HepG2 (cell line): ENCODE measurements at places on chromosomes 7 and 10.

- DNase-seq: no peak
These were observed 72.8 kb upstream of the DDC start for GRCh38 chr7:50637725-50638643.

DNA sequence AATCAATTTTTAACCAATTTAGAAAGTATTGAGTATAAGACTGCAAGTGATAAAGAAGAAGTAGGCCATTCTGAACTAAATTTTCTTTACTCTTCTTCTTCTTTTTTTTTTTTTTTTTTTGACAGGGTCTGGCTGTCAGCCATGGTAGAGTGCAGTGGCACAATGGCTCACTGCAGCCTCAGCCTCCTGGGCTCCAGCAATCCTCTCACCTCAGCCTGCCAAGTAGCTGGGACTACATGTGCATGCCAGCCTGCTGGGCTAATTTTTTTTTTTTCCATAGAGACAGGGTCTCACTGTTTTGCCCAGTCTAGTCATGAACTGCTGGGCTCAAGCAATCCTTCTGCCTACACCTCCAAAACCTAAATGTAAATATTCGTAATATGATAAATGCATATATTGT lies 63.2 kb downstream of the DGKB start:
- DNase-seq: no peak

GRCh38 chr10:60822809-60823208 lies 44.5 kb downstream of the CDK1 start:
- DNase-seq: no peak

DNA sequence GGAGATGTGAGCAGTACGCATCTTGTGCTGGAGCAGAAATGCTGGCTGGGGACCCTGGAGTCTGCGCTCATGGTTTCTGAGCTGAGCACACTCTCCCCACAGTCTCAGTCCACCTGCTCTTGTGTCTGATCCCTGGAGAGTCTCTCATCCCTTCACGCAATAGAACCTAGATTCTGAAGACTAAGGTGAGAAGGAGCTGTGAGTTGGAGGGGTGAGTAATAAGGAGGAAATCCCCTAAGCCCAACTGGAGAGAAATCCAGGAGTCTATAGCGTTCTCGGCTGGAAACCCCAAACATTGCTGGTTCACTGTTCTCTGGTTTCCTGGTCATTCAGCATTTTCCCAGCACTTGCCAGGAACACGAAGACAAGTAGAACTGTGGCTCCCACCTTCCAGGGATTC lies 68.3 kb upstream of the SMNDC1 start:
- no peak for DNase-seq

GRCh38 chr10:83816942-83817341 lies 322.4 kb upstream of the GHITM start:
- no peak for DNase-seq

GRCh38 chr7:98994046-98994944 lies 116.0 kb downstream of the TRRAP start:
- DNase-seq: no peak

DNA sequence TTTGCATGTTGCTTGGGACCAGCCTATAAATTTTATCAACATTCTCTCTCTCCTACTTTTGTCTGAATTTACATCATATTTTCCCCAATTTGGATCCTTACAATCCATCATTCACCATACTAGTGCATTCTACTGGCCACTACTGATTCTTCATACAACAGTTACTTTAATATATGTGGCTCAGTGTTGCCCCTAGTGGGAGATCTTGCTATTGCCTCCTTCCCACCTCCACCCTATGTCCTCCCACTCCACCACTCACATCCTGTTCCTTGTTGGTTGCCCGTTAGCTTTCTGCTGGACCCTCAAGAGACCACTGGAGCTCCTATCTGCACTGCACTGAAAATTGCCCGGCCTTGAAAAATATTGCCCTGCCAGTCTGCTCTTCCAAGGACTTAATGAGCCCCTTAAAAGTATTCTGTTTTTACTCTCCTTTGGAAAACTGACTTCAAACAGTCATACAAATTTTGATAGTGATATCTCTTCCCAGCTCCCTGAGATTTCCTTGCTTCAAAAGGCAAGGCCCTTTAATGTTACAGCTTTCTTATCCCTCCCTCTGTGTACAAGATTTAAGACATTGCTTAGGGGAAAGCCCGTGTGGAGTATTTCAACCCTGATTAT lies 243.2 kb upstream of the TMEM229A start:
- DNase-seq: peak; percentile 29
